ENCODE measurements at places on chromosomes 2 and 18. TPM values are rescaled to one million over a fixed set of nuclear protein-coding genes. Genes with fewer than 3 reads are reported as not detected.

The RAB6C gene
- total RNA-seq: not detected

The ACYP2 gene
- total RNA-seq: 5.6 TPM

The XDH gene
- total RNA-seq: 0.97 TPM

The FOXD4L1 gene
- 0.32 TPM for total RNA-seq

The SP9 gene
- total RNA-seq: under 0.01 TPM

The L3MBTL4 gene
- total RNA-seq: 0.49 TPM

The RNF138 gene
- total RNA-seq: 23.9 TPM

The HNMT gene
- 31.0 TPM for total RNA-seq

The PIEZO2 gene
- total RNA-seq: 49.3 TPM

The PDE11A gene
- under 0.01 TPM for total RNA-seq

The ERBB4 gene
- under 0.01 TPM for total RNA-seq

The SRD5A2 gene
- total RNA-seq: 11.4 TPM

The SKOR2 gene
- total RNA-seq: not detected

The GPD2 gene
- 48.6 TPM for total RNA-seq

The IL36G gene
- total RNA-seq: not detected

The SLC66A3 gene
- total RNA-seq: 48.7 TPM

The CXCR1 gene
- not detected for total RNA-seq

The CYB5A gene
- 51.9 TPM for total RNA-seq

The TUBA3E gene
- total RNA-seq: not detected

The GALNT3 gene
- 3.4 TPM for total RNA-seq

The CAPN14 gene
- total RNA-seq: 0.32 TPM

The EVA1A gene
- 31.2 TPM for total RNA-seq

The KCNG2 gene
- not detected for total RNA-seq

The LYPD1 gene
- under 0.01 TPM for total RNA-seq

The MBD1 gene
- total RNA-seq: 84.5 TPM

The RAB17 gene
- total RNA-seq: not detected

All from hair follicle dermal papilla cell (primary cell).